ENCODE measurements at places on chromosomes 6 and 20.

- DNase-seq = no peak
These were observed 36.3 kb upstream of the ZFAND3 start for GRCh38 chr6:37783025-37783855.

DNA sequence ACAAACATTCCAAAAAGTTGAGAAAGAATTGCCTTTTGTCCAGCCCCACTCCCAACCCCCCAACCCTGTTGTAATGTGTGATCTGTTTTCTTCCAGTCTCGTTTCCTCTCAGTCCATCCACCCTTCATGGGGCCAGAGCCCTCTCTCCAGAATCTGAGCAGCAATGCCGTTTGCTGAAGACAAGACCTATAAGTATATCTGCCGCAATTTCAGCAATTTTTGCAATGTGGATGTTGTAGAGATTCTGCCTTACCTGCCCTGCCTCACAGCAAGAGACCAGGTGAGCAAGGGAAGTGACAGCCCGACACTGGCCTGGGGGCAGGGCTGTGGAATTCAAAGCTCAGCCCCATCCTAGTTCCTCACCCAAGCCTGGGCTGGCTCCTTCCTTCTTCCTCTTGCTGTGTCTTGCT lies 7.8 kb downstream of the MAVS start:
- no peak for DNase-seq

DNA sequence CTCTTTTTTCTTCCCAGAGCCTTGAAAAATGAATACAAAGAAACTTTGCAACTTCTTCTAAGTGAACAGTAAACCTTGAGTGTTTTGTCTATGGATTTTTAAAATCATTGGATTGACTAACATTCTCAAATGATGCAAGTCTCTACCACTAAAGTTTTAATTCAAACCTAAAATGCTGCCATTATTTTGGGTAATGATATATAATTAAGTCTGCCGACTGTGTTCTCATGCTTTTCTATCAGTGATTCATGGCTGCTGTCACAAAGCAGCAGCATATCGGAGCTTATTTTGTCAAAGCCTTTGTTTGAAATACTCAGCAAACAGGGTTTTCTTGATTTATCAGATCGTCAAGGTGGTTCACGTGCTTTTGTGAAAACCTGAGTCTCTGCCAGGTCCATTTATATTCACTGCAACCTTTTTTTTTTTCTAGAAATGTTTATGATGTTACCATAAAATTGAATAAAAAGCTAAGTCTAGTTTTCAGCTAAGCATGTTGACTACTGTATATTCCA lies 96.3 kb downstream of the GJA1 start:
- DNase-seq = no peak

GRCh38 chr20:52783769-52784168 lies 188.4 kb upstream of the TSHZ2 start:
- DNase-seq = no peak

GRCh38 chr20:61436283-61436666 lies 184.2 kb downstream of the CDH4 start:
- no peak for DNase-seq

DNA sequence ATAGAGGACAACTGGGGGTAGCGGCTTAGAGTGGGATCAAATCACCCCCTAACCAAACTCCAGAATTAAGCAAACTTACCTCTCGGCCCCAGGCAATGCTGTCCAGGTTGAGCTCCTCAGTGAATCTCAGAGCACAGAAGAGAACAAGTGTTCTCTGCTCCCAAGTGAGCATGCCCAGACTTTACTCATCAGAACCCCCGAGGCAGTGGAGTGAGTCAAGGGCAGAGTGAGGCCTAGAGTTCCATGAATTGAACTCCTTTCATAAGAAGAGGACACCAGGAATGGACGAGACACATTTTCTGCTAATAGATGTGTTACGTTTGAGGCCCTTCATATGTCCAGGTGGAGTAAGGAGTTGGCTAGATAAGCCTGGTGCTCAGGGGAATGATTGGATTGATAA lies 134.0 kb upstream of the DTNBP1 start:
- DNase-seq = no peak

DNA sequence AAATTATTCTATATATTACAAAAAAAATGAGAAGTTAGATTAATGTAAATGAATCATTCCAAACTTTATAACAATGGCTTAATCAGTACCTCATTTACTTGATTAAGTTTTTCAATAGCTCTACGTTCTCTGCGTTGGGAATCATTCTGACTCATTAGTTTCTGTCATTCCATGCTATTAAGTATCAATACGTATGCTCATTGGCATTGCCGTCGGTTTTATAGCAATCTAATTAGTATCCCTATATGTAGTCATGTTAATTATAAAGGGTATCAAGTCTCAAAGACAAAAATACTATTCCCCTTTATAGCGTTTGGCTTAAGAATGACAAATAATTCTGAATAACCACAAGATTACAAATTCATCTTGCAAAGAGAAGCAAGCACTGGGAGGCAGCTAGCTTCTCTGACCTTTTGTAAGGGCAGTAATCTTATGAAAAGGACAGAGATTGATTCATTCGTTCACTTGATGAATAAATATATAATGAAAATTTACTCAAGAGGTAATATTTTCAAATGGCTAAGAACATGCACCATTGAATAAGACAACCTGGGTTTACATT lies 41.8 kb downstream of the OLIG3 start:
- no peak for DNase-seq

GRCh38 chr6:132348231-132348630 lies 53.0 kb downstream of the MOXD1 start:
- no peak for DNase-seq

GRCh38 chr20:51423290-51423667 lies 119.2 kb downstream of the NFATC2 start:
- no peak for DNase-seq

GRCh38 chr6:1016329-1017302 lies 295.3 kb upstream of the FOXQ1 start:
- no peak for DNase-seq

DNA sequence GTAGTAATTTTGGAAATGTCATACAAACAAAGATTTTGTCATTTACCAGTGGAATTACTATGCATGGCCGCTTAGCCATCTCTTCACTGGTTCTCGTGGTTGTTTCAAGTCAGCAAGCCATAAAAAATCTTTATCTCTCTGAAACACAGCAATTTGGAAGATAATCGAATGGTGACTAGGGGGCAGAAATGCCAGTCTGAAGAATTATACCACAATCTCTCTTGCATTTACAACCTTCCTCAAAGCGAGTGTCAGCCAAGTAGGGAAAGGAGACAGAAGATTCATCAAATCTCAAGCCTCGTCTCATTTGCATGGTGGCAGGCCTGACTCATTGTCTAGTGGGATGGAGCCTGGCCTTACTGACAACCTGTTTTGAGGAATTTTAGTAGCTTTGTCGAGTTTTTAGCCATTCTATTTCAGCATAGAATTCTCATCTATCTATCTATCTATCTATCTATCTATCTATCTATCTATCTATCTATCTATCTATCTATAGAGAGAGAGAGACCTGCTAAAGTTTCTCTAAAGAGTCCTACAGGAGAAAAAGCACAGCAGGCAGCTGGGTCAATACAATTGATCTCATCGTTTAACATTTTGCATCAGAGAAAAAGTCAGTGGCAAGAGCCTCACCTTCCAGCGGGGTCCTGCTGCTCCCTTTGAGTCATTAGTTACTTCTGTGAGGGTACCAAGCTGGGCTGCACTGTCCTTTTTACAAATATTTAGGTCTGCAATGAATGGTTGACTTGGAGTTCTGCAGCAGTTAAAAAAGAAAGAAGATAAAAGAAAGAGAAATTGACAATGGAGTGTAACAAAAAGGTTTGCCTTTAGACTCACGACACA lies 572.8 kb downstream of the TFAP2A start:
- no peak for DNase-seq

DNA sequence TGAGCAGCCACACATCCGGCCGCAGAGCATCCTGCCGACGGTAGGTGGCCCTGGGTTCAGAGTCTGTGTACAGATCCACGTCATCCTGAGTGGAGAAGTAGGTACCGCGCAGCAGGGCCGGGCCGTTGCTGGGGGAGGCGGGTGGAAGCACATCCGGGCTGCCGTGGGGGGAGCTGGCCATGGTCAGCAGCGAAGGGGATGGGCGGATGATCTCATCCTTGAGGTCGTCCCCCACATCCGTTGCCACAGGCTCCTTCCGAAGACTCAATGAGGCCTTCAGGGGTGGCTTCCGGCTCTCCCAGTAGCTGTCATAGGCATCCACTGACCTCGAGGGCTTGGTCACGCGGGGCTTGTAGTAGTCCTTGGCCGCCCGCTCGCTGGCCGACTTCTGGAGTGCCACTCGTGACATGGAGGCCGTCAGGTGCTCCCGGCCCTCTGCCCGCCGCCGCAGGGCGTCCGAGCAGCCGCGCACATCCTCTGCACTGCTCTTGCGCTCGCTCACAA lies 9.2 kb downstream of the SPATA2 start:
- DNase-seq = no peak

DNA sequence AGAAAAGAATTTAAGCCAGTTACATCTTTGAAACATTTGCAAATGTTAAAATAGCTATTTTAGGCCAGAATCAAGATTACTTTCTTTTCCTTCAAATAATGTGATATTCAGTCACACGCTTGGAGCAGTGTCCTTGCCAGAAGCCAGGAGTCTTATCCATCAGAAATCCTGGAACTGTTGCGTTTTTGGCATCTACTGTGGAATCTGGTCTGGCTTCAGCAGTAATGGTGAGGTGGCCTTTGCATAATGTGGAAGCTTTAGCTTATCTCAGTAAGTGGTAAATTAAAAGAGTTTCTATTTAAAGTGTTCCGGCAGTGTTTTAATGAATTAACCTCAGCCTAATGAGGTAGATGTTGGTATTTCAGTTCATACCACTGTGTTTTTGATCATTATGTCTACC lies 97.6 kb downstream of the FIG4 start:
- no peak for DNase-seq

DNA sequence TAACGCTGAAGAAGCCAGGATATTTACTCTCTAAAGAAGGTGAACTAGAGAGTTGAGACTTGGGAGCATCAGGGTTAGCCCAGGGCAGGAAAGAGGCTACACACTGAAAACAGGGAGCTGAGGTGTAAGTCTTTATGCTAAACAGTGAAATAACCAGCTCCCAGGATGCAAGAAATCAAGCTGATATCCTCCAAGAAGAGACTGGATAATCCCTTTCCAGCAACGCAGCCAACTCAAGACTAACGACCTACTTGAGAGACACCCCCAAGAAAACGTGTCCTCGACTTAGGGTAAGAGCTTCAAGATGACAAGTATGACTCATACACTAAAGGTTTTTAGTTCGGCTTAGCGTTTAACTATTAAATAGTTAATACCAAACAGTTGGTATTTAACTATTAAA lies 202.2 kb downstream of the TASP1 start:
- no peak for DNase-seq

DNA sequence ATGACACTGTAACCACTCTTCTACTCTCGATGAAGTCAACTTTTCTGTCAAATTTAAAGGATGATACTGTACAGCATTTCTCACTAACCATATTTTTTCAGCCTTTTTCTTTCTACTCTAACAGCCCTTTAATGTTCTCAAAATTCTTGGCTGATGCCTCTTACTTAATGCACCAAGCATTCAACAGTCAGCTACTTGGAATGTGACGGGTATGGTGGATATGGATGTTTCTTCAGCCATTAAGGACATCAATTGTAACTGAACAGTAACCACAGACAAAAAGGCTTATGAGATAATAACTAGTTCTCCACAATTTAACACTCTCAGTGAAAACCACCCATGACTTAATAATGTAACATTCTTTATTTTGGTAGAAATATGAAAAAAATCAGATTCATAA lies 467.2 kb upstream of the ZNF337 start:
- DNase-seq = no peak

DNA sequence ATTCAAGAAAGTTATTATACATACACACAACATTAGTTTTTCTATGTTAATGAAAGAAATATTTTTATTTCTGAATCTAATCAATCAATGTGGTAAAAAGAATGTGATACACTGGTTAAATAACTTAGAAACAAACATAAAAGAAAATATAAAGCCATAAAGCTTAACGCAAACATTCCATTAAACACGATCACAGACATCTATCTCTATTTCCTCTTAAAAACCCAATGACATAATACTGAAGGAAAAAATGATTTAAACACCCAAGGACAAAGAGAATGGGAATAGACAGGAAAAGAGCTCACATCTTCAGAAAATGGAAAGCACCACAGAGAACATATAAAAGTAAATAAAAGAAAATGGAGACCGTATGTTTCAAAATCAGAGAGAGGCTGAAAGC lies 19.4 kb downstream of the ZUP1 start:
- no peak for DNase-seq

DNA sequence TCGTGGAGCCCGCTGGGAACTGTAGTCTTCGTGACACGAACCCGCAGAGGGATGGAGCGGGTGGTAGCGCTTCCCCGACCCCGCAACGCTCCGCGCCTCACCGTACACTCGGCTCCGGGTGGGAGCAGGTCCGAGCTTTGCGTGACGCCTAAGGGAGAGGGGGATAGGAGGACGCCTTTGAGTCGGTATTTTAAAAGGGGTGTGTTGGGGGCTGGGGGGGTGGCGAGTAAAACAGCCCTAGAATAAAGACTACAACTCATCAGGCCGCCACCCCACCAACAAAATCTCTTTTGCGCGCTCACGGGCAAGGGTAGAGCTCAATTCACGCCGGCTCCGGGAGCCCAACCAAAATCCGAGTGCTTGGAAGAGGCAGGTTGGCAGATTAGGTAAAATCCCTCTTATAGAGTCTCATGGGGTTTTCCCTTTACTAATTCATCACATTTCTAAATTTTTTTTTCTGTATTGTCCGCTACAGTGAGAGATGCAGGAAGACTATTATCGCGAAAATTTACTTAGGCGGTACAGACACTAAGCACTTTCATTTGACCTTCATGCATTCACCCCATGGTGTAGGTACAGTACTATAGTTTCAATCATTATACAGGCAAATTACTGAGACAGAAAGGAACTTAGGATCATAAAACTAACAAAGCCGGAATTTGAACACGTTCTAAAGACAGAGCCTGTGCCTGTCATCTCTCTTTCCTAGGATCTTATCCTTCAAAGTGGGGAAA lies 706 bp upstream of the SNX14 start:
- no peak for DNase-seq

- no peak for DNase-seq
These were observed 28.3 kb downstream of the RGS17 start for GRCh38 chr6:153102605-153103318.

- DNase-seq = no peak
These were observed 434.2 kb upstream of the CDH4 start for GRCh38 chr20:60817891-60818290.

- DNase-seq = no peak
These were observed 17.2 kb upstream of the TPD52L1 start for GRCh38 chr6:125136378-125136777.

- no peak for DNase-seq
These were observed 1.3 kb upstream of the CARMIL1 start for GRCh38 chr6:25277857-25278256.

DNA sequence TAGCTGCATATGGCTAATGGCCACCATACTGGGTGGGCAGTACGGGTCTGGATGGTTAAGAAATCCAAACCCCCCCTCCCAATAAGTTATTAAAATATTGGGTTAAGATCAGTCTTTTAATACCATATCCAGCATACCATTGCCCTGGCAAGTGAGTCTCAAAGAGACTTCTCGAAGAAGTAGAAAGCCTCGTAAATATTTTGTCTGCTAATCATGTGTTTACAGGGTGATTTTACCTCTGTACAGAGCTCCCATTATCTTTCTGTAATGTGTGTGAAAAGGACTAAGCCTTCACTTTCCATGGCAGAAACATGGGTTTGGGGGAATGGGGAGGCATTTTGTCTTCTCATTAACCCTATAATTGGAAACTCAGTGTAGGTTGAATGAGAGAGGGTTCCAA lies 174.7 kb upstream of the LAMP5 start:
- DNase-seq = no peak

GRCh38 chr6:127459231-127459641 lies at the start of gene KIAA0408:
KIAA0408 (minus strand) TSS chr6:127459389; CDS start chr6:127453981, 5,408 bp downstream.
- DNase-seq = no peak

GRCh38 chr6:117961301-117961700 lies 54.2 kb downstream of the SLC35F1 start:
- no peak for DNase-seq
